ENCODE measurements at places on chromosomes 2 and 18.

GRCh38 chr2:8680822-8681760 lies 765 bp upstream of the ID2 start:
- DNase-seq = peak; percentile 61

DNA sequence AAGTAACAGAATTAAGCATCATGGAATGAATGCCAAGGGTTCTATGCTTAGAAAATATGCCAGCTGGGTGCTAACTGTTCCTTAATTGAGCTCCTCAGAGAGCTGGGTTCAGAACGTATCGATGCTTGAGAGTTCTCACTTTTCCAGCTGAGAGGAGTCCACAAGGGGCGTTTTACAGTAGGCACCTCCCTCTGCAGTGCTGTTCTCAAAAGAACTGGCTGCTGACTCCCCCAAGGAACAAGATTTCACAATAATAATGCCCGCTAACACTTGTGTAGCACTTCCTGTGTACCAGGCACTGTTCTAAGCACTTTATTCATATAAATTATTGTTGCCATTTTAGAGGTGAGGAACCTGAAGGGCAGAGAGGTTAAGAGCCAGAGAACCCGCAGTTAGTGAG lies 18.1 kb upstream of the TMEM237 start:
- no peak for DNase-seq

GRCh38 chr2:212737392-212738172 lies 199.0 kb upstream of the ERBB4 start:
- DNase-seq = no peak

DNA sequence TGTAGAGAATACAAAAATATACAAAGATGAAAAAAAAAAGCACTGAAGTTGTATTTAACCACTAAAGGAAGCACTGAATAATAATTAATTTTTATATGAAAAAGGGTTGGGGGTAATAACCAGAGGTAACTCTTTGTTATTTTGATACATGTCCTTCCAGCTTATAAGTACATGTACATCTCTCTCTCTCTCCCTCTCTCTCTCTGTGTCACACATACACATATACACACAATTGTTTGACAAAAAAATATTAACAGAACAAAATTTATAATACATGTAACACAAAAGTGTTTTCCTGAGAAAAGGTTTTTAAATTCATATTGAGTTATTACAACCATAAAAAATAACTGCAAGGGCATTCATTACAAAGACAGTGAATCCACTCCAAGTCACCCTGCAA lies 4.6 kb downstream of the WIPF1 start:
- DNase-seq = no peak

- no peak for DNase-seq
Observed at GRCh38 chr2:204913312-204913711, 368.0 kb downstream of the PARD3B start.

- no peak for DNase-seq
Observed at GRCh38 chr2:45884126-45884525, 232.7 kb downstream of the PRKCE start.

DNA sequence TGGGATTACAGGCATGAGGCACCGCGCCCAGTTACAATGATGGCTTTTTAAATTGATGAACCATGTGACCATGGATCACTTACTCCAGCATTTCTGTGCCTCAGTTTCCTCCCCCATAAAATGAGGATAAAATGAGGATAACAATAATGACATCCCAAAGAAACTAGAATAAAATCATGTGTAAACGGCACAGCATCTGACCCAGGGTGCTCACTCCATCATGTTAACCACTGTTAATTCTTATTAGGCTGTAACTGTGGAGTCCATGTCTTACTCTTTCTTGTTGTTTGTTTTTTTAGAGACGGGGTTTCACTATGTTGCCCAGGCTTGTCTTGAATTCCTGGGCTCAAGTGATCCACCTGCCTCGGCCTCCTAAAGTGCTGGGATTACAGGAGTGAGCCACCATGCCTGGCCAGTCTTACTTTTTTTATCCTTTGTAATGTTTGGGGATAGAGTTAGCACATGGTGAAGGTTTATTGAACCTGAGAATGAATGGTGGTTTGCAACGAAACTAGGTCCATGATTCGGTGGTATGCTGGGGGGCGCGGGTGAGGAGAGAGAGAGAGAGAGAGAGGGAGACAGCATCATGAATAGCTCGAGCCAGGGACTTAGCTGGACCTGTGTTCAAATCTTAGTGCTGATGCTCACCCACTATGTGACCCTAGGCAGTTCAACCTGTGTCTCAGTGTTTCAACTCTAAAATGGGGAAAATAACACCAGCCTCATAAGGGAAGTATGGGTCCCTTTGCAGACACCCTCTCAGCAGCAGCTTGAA lies 52.3 kb downstream of the MYCN start:
- DNase-seq = no peak

- DNase-seq = no peak
Observed at GRCh38 chr18:48099481-48100164, 169.2 kb upstream of the SMAD2 start.

DNA sequence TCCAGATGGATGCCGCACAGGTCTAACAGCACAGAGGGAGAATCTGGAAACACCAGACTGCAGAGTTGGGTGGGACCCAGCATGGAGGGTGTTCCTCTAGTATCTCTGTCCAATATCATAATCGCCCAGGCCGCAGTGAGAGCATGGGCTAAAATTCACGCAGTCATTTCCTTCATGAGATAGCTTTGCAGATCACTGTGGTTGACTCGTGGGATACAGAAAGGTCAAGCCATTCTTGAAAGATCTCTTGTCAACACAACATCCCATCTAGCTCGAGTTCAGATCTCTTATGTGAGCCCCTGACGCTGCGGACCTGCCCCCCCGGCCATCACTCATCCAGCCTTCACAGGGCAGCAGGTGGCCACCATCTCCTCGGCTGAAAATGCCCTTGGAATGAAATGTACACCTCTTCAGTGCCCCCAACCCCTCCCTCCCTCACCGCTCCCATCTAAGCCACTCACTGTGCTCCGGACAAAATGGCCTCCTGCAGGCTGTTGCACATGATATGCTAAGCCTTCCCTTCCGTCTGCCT lies 45.9 kb downstream of the FOSL2 start:
- no peak for DNase-seq

- no peak for DNase-seq
Observed at GRCh38 chr18:54090856-54091255, 133.6 kb downstream of the MBD2 start.

DNA sequence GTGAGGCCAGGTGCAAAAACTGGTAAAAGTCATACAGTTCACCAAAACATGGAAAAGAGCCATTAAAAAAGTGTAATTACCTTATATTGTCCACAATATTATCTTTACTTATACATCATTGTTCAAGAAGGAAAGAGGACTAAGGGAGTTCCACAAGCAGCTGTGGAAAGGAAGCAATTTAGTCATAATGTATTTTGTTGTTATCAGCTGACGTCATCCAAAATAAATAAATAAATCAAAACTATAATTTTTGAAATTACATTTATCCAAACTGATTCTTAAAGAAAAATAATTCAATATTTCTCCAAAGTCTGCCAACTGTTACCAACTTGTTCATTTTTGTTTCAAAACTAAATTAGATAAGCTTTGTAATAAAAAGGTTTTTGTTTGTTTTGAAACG lies 256.1 kb upstream of the CNTNAP5 start:
- no peak for DNase-seq

GRCh38 chr2:64599469-64599868 lies 54.2 kb downstream of the SERTAD2 start:
- DNase-seq = no peak

GRCh38 chr2:238383743-238384380 lies 42.9 kb upstream of the ASB1 start:
- no peak for DNase-seq

DNA sequence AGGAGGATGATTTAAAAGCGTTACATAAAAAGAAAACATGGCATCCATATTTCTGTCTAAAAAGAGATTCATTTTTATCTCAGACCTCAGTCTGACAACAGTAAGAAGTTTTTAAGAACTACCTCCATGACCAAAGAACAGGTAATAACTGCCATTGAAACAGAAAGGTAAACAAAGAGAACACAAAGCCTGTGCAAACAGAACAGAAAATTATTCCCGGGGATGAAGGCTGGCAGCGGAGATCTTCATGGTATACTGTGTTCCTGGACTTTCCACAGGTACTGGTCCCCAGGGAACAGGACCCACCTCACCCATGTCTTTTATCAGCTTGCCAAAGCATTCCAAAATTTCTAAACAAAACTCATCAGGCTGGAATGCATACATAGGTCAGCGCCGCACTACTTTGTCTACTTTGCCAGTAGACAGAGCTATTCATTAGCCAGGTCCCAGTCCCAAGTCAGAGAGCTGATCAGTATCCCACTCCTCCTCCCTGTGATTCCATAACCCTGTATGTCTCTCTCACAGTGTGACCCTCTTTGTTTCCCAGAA lies 277.3 kb downstream of the MBD2 start:
- DNase-seq = no peak

- no peak for DNase-seq
Observed at GRCh38 chr2:19120941-19121750, 237.3 kb downstream of the OSR1 start.

DNA sequence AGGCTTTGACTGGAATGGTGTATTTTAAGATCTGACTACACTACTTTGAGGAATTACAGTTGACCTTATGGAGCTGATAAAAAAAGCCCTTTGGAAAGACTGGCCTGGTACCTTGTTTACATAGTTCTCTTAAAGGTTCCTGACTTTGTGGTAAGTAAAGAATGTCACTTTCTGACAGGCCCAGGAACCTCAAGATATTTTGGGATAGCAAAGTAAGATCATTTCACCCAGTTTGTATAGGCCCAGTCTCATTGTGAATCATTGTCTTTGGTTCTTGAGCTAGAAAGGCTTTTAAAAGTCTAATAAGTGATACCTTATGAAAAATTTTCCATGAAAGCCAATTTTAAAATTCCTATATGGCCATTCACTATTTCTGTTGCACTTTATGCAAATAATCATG lies 316.3 kb upstream of the LRRTM4 start:
- no peak for DNase-seq

DNA sequence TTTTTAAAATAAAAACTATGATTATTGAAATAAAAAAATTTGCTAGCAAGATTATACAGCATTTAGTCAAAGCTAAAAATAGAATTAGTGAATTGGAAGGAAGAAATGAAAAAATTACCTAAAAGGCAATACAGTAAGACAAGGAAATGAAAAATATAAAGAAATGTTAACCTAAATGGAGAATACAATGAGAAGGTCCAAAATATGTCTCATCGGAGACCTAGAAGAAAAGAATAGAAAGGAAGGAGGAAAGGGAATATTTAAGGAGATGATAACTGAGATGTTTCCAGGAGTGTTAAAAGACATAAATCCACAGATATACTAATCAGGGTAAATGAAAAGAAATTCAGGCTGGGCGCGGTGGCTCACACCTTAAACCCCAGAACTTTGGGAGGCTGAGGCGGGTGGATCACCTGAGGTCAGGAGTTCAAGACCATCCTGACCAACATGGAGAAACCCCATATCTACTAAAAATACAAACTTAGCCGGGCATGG lies 78.9 kb downstream of the AFF3 start:
- DNase-seq = no peak

- DNase-seq = no peak
Observed at GRCh38 chr18:51655327-51655698, 457.8 kb upstream of the MEX3C start.

GRCh38 chr2:102661846-102662245 lies 42.5 kb downstream of the SLC9A2 start:
- no peak for DNase-seq

GRCh38 chr18:40676668-40677067 lies 1278.4 kb upstream of the PIK3C3 start:
- no peak for DNase-seq

GRCh38 chr18:10213526-10213925 lies 240.9 kb upstream of the APCDD1 start:
- DNase-seq = no peak

DNA sequence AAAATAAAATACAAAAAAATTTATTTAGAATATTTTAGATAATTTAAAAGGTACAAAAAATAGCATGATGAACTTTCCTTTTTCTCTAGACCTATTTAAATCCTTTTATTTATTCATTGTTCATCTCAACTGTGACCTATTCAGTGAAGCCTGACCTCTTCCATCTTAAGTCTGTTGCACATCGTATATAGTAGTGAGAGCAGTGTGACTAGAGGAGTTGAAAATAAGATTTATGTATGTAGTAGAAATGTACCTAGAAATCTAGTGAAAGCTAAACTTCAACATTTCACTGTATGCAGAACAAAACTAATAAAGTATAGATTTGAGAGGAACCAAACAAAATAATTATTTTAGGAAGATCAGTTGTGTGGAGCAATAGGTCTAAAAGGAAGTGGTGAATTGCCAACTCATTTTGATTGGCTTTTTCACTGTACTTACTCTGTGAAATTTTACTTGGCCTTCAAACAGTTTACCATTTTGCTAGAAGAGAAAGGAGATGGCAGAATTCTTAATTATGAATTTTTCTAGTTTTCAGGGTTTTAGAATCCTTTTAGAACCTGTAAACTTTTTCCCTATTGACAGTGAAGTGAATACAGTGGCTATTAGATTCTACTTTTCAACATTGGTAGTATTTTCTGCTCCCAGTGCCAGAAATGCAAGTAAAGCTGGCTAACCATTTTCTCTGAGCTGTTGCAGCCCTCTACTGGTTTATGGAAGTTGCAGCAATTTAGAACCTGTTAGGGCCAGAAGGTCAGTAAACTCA lies 11.0 kb downstream of the ANKRD12 start:
- no peak for DNase-seq

DNA sequence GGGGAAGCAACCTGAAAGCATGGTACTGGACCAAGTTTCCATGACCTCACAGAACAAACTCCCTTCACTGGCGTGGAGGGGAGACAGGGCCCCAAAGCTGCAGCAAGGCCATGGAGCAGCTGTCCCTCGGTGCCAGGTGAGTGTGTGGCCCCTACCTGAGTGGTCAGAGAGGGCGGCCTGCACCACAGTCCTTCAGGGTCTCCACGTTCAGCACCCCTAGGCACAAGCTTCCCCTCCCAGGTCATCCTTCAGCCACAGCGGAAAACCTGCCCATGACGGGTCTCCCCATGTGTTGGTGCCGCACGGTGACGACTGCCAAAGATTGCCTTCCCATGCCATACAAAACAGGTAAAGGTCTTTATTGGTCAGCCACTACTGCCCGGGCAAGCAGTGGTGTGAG lies 201.6 kb downstream of the MGAT5 start:
- DNase-seq = peak; percentile 10

DNA sequence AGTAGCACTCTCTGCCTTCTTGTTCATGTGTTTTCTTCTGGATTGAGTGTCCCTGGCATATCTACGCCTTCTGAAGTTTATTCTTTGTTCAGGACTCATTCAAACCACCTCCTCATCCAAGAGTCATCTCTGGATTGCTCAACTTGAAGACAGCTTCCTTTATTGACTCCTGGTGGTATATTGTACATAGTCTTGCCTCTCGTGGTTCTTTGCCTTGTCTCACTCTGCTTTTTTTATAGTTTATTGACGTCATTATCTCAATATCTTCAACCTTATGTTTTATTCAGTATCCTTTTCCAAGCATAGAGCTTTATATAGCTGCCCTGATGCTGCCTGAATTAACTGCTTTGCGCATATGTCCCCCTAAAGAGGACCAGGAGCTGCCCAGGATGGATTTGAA lies 161.7 kb downstream of the INSIG2 start:
- no peak for DNase-seq

DNA sequence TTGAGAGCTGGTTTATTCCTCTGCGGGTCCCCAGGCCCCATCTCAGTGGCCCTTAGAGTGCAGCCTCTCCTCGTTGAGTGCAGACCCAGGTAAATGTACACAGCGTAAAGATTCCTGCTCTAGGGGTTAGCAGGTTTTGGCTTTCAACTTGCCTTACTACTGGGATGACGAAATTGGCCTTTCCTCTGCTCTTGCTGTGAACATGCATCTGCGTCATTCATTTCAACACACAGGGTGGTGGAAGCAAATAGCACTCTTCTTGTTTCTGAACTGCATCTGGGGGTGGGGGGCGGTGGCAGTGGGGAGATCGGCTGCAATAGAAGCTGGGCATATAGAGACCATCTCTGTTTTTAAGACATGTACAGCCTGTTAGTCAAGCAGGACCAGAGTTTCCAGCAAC lies 16.5 kb upstream of the SLC16A14 start:
- no peak for DNase-seq

Data from activated T-cell treated with anti-CD3 and anti-CD28 coated beads, Interleukin-2, amount 50 U/mL, for 1 hour (primary cell).